ENCODE measurements at places on chromosomes 5 and 9.

DNA sequence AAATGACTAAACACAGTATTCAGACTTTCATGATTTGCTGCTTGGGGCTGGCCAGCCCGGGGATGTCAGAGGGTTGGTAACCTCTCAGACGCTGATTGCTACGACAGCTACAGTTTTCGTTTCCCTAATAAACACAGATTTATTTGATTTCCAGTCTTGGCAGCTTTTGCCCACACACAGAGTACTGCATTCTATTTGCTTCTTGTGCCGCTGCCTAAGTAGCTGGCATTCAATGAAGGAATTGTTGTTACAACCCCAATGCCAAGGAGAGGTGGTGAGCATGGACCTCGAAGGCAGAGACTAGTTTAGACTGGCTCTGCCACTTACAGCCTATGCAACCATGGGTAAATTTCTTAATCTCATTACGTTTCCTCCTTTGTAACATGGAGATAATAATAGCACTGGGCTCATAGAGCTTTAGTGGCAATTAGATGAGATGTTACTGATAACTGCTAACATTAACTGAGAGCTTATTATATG lies 247.1 kb upstream of the PANK3 start:
- no peak overlapping the region for H3K4me3 ChIP-seq
- H3K27ac ChIP-seq, result no peak overlapping the region
- H3K4me1 ChIP-seq, result no peaks in the 10 kb centered on the region
- H3K36me3 ChIP-seq, result no peaks in the 10 kb centered on the region
- no peaks in the 10 kb centered on the region for H3K27me3 ChIP-seq
- DNase-seq, result no peak

GRCh38 chr5:43233946-43234345 lies 41.9 kb downstream of the NIM1K start:
- no peak for DNase-seq
- no peak overlapping the region for H3K27ac ChIP-seq
- no peak overlapping the region for H3K4me3 ChIP-seq
- H3K36me3 ChIP-seq, result no peaks in the 10 kb centered on the region
- no peaks in the 10 kb centered on the region for H3K27me3 ChIP-seq

- H3K27ac ChIP-seq, result no peak overlapping the region
- peaks cover 5% of the 10 kb centered on the region for H3K4me1 ChIP-seq
- H3K36me3 ChIP-seq, result no peaks in the 10 kb centered on the region
- DNase-seq, result no peak
- H3K4me3 ChIP-seq, result no peak overlapping the region
- no peaks in the 10 kb centered on the region for H3K27me3 ChIP-seq
These were observed 22.2 kb downstream of the SCAI start for GRCh38 chr9:125121146-125121545.

DNA sequence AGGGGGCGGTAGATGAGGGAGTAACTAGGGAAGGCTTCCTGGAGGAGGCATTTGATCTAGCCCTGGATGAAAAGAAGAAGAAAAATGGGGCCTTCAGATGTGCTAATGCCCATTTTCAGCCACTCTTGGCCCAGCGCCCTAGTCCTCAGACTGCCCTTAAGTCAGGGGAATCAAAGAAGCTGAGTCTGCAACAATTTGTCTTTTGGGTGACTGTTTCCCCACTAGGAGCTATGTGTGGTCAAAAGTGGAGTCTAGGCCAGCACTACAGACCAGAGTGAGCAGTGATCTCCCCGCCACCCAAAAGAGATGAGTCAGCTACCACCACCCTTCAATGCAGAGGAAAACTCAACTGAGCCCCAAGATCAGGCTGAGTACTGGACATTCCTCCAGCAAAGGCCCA lies 542.1 kb downstream of the BNC2 start:
- no peaks in the 10 kb centered on the region for H3K27me3 ChIP-seq
- no peak overlapping the region for H3K27ac ChIP-seq
- H3K4me3 ChIP-seq, result no peak overlapping the region
- H3K4me1 ChIP-seq, result peaks cover 3% of the 10 kb centered on the region

GRCh38 chr5:131634666-131634995 lies 398 bp downstream of the RAPGEF6 start:
- peaks cover 2% of the 10 kb centered on the region for H3K4me1 ChIP-seq
- no peaks in the 10 kb centered on the region for H3K36me3 ChIP-seq
- no peaks in the 10 kb centered on the region for H3K27me3 ChIP-seq
- H3K4me3 ChIP-seq, result peak overlapping the region; percentile 95

- no peak for DNase-seq
- peaks cover 2% of the 10 kb centered on the region for H3K4me1 ChIP-seq
- H3K36me3 ChIP-seq, result no peaks in the 10 kb centered on the region
These were observed 111.4 kb downstream of the SLC28A3 start for GRCh38 chr9:84229191-84229590.

Data from neuronal stem cell (in vitro differentiated cells).